ENCODE measurements at places on chromosomes 16 and 17. TPM values are rescaled to one million over a fixed set of nuclear protein-coding genes. Genes with fewer than 3 reads are reported as not detected.

GRCh38 chr16:73149334-73149733 is 101.4 kb upstream of the ZFHX3 start:
- H3K27ac ChIP-seq = no peak overlapping the region
- H3K4me3 ChIP-seq = no peak overlapping the region
- no peaks in the 10 kb centered on the region for H3K27me3 ChIP-seq
- no peaks in the 10 kb centered on the region for H3K36me3 ChIP-seq

CRHR1 gene
- not detected for total RNA-seq

DNA sequence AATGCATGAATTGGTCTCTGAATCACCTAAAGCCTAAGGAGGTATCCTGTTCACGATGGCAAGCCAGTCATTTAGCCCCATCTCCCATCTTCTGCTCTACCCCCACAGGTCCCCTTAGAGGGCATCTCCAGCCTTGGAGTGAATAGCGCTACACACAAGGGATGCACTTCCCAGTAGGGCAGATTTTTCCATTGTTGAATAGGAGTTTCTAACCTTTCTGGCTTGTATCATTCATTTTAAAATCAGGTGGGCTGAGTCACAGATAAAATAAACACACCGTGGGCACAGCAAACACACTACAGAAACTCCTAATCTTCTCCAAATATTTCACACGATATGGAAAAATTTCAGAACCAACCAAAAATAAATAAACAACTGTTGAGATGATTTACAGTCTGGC is 201.2 kb upstream of the NOG start:
- no peak for DNase-seq
- no peaks in the 10 kb centered on the region for H3K36me3 ChIP-seq
- no peak overlapping the region for H3K4me3 ChIP-seq
- no peaks in the 10 kb centered on the region for H3K4me1 ChIP-seq

CCL7 gene
- total RNA-seq = not detected

DNA sequence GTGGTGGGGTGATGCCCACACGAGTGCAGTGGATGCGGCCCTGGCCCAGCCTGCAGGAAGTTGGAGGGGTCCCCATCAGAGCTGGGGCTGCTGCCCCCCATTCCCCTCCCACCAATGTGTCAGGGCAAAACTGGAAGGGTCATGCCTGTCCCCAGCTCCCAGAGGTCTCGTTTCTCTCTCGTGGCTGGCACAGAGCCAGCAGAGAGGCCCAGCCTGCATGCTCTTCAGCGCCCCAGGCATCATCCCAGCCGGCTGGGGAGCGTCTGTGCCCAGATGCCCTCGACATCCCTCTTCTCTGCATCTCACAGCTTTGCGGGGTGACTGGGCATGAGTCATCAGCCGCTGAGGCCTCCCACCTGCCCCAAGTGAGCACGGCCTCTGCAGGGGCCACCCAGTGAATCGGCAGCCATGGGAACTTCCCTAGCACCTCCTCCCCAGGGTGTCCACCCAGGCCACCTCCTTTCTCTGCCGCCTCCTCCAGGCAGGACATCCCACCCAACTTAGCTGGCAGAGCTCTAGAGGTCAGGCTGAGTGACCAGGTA is 9.8 kb upstream of the CSNK1D start:
- H3K27me3 ChIP-seq = peaks cover 3% of the 10 kb centered on the region
- no peak overlapping the region for H3K4me3 ChIP-seq
- H3K4me1 ChIP-seq = peaks cover 21% of the 10 kb centered on the region
- no peak overlapping the region for H3K27ac ChIP-seq
- no peaks in the 10 kb centered on the region for H3K36me3 ChIP-seq
- no peak for DNase-seq

DNA sequence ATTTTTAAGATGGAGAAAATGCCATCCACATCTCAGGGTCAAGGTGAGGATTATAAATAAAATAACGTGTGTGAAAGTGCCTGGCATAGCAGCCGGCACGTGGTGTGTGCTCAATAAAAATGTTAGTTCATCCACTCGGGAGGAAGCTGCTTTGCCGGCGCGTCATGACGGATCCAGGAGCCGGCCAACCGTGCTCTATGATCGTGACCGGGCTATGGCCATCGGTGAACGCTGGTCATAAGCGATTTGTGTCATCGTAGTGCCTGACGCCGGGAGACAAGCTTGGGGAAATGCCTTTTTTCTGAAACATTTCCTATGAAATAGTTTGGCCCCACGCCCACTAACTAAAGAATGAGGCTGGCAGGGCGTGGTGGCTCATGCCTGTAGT is 74.0 kb downstream of the CMC2 start:
- H3K27ac ChIP-seq = no peak overlapping the region
- DNase-seq = no peak
- peaks cover 9% of the 10 kb centered on the region for H3K4me1 ChIP-seq
- H3K27me3 ChIP-seq = peaks cover 46% of the 10 kb centered on the region
- H3K4me3 ChIP-seq = peak overlapping the region; percentile 30
